ENCODE measurements at places on chromosomes 11 and 22.
A peak's percentile ranks its signal among the peaks of the same experiment; 100 is the strongest.

DNA sequence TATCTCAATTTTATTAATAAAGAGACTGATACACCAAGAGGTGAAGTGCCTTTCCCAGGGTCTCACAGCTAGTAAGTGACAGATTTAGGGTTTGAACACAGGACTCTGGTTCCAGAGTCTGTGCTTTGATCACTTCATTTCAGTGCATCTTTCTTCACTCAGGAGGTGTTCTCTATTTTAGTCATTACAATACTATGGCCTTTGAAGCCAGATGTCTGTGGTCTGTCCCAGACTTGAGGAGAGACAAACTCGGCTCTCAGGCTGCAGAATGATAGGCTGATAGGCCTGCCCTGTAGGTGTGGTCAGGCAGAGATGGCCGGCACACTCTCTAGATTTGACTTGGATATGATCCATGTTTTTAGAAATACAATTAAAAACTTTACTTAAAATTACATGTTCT lies 478.5 kb upstream of the CCDC90B start:
- no peak overlapping the region for H3K27ac ChIP-seq
- DNase-seq, result no peak
- no peak overlapping the region for H3K4me3 ChIP-seq
- H3K4me1 ChIP-seq, result no peaks in the 10 kb centered on the region

DNA sequence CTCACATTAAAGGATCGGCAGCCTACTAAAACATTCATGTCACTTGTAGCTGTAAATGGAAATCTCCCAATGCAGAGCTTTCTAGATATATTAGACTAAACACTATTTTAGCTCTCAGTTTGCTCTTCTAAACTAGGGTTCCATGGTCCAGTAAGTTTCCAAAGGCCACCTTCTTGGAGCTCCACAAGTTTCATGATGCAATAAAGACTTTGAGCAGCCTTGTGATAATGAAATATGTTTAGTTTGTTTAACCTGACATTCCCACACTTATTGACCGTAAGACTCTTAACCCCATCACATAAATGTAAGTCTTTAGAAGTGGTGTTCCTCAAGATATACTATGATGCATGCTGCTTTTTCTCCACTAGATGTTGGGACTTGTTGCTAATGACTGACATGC lies 87.7 kb downstream of the TRIM44 start:
- H3K4me3 ChIP-seq, result no peak overlapping the region
- no peak overlapping the region for H3K27ac ChIP-seq
- H3K4me1 ChIP-seq, result no peaks in the 10 kb centered on the region
- DNase-seq, result peak; percentile 31
- no peaks in the 10 kb centered on the region for H3K36me3 ChIP-seq
- no peaks in the 10 kb centered on the region for H3K27me3 ChIP-seq

- no peaks in the 10 kb centered on the region for H3K27me3 ChIP-seq
- H3K4me3 ChIP-seq, result no peak overlapping the region
- H3K27ac ChIP-seq, result no peak overlapping the region
- H3K4me1 ChIP-seq, result no peaks in the 10 kb centered on the region
- DNase-seq, result no peak
- H3K36me3 ChIP-seq, result no peaks in the 10 kb centered on the region
Measured at GRCh38 chr11:74322667-74323066, 11.2 kb upstream of the P4HA3 start.

- H3K4me3 ChIP-seq, result no peak overlapping the region
- H3K27ac ChIP-seq, result no peak overlapping the region
- DNase-seq, result no peak
- no peaks in the 10 kb centered on the region for H3K36me3 ChIP-seq
Measured at GRCh38 chr22:44450503-44450902, 47.5 kb downstream of the RTL6 start.

GRCh38 chr11:119671051-119671450 lies 57.9 kb downstream of the NECTIN1 start:
- H3K4me1 ChIP-seq, result peaks cover 16% of the 10 kb centered on the region
- no peak overlapping the region for H3K27ac ChIP-seq
- H3K36me3 ChIP-seq, result no peaks in the 10 kb centered on the region
- DNase-seq, result no peak
- no peak overlapping the region for H3K4me3 ChIP-seq
- no peaks in the 10 kb centered on the region for H3K27me3 ChIP-seq

Measured in Karpas-422 (cell line).